AG10803 (cell line): ENCODE measurements at places on chromosomes 4 and X.

- DNase-seq: peak; percentile 26
These were observed 103.5 kb downstream of the MID1 start for GRCh38 chrX:10516781-10517322.

DNA sequence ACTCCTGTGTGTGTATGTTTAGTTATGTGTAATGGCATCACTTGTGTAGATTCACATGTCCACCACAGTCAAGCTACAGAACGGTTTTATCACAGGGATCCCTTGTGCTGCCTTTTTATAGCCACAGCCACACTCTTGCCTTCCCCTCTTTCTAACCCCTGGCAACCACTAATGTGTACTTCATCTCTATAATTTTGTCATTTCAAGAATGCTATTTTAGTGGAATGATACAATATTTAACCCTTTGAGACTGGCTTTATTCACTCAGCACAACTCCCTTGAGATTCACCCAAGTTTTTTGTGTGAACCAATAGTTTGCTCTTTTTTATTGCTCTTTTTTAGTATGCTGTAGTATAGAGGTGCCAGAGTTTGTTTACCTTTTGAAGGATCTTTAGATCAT lies 112.1 kb downstream of the CDKL5 start:
- no peak for DNase-seq

- no peak for DNase-seq
These were observed 42.7 kb upstream of the NKAP start for GRCh38 chrX:119986203-119986602.

GRCh38 chr4:117135634-117136354 lies 50.4 kb upstream of the TRAM1L1 start:
- DNase-seq: no peak

GRCh38 chr4:171588051-171588545 lies 225.1 kb upstream of the GALNTL6 start:
- no peak for DNase-seq

DNA sequence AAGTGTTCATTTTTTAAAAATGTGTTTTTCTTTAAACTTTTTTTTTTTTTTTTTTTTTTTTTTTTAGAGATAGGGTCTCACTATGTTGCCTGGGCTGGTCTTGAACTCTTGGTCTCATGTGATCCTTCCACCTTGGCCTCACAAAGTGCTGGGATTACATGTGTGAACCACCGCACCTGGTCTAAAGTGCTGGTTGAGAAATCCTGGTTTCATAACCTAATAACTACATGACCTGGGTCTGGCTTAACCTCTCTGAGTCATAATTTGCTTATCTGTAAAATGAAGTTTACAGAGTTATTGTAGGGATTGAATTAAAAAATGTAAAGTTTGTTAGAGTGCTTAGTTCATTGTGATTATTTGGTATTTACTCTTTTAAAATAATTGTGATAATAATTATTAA lies 5.2 kb downstream of the HSD17B13 start:
- no peak for DNase-seq

DNA sequence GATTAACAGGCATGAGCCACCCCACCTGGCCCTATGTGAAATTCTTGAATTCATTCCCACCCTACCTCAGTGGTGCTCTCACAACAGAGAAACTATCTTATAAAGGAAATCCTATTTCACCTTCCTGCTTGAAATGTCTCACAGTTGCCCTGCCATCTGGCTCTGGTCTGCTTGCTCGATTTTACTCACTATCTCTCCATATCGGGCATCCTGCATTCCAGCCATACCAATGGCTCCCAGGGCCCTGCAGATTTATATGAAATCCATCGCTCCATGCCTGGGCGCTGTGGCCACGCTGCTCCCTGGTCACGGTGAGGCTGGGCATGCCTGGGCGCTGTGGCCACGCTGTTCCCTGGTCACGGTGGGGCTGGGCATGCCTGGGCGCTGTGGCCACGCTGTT lies 15.8 kb downstream of the SORBS2 start:
- DNase-seq: peak; percentile 49

DNA sequence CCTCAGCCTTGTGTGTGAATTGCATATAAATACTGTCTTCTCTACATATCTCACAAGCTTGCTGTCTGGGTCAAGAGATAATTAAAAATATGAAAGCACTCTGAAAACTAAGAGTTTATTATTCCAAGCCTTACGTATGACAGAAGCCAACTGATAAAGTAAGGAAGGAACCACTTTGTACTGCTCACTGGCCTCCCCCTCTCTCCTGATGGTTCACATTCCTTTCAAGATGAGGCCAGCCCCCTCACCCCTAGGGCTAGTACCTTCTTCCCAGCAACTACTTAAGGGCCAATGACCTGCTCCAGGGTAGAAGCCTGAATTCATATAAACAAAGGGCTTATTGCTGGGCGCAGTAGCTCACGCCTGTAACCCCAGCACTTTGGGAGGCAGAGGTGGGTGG lies 5.4 kb upstream of the SOWAHD start:
- no peak for DNase-seq

DNA sequence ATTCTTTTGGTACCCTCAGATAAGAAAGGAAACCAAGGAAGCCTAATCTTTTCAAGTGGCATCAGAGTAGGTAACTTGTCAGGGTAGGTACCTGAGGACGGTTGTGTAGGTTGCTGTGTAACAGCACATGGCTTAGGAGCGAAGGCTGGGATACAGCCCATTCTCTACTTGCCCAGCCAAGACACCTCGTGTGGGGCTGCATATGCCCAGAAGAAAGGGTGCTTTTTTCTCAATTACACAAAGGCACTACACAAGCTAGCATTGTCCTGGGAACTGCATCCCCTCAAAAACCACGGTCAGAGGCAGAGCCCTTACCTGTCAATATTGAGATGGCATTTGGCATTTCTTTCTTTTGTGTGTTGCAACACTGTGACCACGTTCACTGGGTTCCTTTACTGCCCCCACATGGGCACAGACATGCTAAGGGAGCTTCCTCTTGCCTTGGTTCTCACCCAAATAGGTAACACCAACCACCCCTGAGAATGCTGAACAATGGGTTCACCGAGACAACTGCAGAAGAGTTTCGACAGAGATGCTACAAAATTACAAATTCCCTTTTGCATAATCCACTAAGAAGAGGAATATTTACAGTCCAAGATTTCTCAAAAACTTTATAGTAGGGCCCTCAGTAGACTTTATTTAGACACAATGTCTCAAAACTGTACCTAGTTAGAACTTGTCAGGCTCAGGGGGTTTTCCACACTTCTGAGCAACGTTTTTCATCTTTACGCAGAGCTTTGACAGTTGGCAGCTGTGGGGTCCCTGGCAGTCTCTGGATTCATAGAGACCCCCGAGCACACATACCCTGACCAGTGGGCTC lies 35.8 kb upstream of the TNIP3 start:
- no peak for DNase-seq

GRCh38 chr4:40309250-40309774 lies 25.8 kb upstream of the CHRNA9 start:
- peak; percentile 76 for DNase-seq

DNA sequence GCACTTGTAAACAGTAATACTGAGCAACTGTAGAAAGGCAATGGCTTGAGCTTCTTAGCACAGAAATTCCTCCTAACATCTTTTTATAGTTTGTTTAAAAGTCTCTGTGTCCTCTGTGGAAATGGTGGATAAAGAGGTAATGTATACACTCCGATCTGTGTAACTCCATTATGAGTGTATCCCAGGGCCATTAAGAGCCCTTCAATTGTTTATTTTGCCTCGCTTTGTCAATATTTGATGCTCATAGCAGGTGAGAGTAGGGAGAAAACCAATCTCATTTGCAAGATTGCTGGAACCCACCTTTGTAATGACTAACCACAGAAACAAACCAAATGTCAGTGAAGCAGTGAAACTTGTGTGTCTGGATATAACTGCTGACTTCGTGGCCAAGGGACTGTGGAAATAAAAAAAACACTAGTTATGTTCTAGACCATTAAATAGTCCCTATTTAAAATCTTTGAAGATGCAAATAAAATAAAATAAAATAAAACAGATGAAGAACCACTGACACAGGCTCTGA lies 598.2 kb upstream of the BOD1L1 start:
- no peak for DNase-seq

GRCh38 chr4:29304595-29304994 lies 1415.6 kb upstream of the PCDH7 start:
- DNase-seq: peak; percentile 0

DNA sequence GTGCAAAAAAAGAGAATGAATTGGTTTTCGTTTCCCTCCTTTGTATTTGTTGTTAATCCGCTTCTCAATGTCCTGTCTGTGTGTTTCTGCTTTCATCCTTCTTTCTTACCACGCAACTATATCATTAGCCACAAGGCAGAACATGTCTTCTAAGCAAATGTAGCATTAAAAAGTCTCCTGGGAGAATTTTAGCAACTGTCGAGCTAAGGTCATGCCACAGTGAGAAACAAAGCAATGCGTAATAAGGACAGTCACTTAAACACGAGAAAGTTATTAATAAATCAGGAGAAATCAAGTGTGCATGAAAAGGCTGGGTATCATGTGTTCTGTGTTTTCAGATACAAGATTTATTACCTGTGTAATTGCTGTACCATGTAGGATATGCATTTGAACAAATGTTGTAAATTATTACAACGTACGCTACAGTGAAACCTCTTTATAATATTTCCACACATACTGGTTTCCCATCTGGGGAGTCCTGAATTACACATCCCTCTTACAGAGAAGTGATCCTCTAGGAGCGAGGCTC lies 890.8 kb downstream of the TRIML1 start:
- DNase-seq: no peak

DNA sequence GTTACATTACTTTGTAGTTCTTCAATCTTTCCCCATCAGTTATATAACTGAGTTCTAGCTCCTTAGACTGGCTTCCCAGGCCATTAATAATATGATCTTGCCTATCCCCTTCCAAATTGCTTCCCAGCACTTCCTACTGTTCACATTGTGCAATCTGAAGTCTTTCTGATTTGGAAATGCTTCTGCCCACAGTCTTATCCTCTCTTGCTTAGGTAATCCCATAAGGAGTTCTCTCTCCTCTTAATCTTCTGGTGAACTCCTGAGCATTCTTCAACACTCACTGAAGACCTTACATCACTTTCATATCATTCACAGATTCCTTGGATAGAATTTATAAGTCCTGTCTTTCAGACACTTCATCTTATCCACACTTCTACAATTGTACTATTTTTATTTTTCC lies 132.7 kb upstream of the TTC29 start:
- peak; percentile 59 for DNase-seq

DNA sequence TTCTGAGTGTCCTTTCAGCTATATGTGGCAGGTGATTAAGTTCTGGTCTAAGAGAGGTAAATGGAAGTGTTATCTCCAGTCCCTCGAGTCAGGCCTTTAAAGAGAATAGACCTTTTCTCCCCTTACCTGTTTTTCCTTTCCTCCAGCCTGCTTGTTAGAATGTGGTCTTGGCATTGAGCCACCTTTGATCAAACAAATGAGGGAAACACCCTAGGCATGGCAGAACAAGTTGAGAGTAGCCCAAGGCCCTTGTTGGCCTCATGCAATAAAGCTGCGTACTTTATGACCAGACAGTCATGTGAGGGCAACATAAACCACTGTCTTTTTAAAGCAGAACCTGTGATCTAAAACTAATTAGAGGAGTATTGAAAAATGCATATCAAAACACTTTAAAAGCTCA lies 13.2 kb upstream of the IL13RA2 start:
- no peak for DNase-seq

- peak; percentile 31 for DNase-seq
These were observed 23.6 kb downstream of the CA5B start for GRCh38 chrX:15761564-15762191.

GRCh38 chr4:53494851-53495250 lies 96.4 kb downstream of the LNX1 start:
- DNase-seq: peak; percentile 55

DNA sequence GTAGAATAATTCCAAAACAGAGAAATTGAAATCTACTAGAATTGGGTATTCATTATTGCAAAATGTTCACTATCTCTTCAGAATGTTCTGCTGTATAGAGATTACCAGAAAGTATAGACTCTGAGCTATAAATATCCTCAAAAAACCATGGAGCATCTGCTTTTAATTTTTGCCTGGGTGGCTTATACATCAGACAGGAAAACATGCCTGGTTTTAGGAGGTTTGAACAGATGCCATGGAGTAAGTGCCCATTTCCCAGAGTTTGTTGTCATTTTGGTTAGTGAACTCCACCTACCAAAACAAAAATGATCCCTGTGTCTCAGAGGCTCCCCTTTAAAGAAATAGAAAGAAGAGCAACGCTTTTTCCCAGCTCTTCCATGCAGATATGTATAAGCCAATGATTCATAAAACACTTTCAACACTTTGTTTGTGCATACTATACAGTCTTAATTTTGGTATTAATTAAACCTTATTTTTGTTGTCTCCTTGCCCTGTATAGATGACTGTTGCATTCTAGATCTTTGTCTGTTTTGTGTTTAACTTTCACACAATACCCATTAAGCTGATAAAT lies 68.7 kb downstream of the MEPE start:
- peak; percentile 62 for DNase-seq

- no peak for DNase-seq
These were observed 909 bp downstream of the RTL5 start for GRCh38 chrX:72130762-72131250.

GRCh38 chrX:105696870-105697269 lies 125.5 kb upstream of the NRK start:
- DNase-seq: no peak

DNA sequence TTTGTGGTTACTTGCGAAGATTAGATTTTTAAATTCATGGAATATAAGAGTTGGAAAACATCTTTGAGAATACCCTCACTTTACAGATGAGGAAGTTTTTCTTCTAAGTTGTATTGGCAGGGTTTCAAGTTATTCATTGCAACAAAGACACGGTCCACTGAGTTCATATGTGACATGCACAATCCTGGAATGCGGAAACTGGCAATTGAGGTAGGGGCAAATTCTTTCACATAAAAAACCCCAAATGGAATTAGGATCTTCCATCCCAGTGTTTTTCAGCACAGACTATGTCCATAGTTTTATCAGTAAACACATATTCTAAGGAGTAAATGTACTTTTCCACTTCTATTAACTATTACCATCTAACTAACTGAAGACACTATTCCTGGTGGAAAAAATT lies 81.8 kb upstream of the NAP1L5 start:
- peak; percentile 59 for DNase-seq
